ENCODE measurements at places on chromosomes 4 and X. TPM values are rescaled to one million over a fixed set of nuclear protein-coding genes. Genes with fewer than 3 reads are reported as not detected.

DNA sequence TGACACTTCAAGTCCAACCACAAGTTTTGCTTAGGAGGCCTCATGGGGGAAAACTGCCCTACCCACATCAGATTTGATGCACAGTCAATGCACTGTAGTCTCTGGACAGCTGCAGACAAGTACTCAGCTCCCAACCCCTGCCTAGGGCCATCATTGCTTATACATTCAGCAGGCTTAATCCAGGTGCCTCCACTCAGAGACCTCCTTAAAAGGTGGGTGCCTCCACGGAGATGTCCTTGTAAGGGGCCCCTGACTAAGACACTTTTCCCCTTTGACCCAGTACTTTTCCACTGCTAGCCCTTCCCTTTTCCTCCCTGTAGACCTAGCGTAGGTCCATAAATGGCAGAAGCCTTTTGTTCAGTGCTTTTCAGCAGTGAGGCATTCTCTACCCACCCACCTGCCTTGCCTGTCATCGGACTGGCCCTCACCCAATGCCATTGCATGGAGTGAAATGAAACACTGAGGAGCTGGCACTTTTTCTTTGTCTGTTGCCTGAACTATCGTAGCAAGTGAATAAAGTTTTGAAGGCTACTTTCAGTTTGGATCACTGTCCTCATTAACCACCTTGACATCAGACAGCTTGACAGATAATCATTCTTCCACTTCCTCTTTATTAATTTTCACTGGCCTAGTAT lies 23.8 kb upstream of the PLK4 start:
- no peak for DNase-seq

DNA sequence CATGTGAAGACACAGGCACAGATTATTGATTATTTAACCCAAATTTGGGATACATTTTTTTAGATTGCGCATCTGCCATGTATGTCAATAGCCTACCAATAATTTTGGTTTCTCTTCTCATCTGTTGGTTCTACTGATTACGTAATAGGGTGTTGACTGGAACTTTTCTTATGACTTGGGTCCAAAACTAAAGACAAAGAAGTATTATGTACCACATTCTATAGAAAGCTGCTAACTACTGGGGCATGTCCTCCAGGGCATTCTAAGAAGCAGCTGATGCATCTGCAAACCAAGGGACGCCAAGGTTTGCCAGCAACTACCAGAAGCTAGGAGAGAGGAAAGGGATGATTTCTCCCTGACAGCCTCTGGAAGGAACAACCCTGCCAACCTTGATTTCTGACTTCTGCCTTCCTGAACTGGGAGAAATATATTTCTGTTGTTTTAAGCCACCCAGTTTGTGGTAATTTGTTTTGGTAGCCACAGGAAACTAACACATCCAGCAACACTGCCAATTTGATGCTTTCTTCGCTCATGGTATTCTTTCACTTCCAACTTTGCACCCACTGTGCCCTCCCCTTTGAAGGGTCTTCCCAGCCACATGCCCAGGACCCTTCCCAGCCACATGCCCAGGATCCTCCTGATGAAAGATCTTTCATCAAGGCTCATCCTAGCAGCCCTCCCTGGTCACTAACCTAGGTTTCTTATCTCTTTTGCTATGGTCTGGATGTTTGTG lies 15.9 kb upstream of the TLR1 start:
- no peak for DNase-seq

- DNase-seq, result peak; percentile 99
Observed at GRCh38 chr4:184787766-184788503, 37.8 kb downstream of the ACSL1 start.

DNA sequence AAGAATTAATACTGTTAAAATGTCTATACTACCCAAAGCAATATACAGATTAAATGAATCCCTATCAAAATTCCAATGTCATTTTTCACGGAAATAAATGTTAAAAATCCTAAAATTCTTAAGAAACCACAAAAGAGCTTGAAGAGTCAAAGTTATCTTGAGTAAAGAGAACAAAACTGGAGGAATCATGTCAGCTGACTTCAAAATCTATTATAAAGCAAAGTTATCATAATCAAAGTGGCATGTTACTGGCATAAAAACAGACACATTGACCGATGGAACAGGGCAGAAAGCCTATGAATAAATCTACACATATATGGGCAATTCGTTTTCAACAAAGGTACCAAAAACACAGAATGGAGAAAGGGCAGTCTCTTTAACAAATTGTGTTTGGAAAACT lies 579.0 kb downstream of the INPP4B start:
- no peak for DNase-seq

GRCh38 chr4:6355052-6355451 lies 85.4 kb downstream of the WFS1 start:
- no peak for DNase-seq

DNA sequence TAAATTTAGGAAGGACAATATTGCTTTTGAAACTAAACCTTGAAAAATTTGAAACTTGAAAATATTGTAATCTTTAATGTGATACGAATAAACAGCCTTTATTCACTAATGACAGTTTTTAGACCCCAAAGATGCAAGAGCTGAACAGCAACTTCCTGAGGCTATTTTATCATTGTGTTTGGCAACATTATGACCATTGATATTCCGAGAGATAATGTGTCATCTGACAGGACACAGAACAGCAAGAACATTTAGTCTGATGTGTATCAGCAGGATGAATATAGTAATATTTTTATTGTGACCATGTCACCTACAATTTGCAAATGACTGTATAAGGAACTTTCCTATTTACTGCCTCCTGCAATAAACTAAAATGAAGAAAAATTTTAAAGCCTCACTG lies 316.0 kb downstream of the ADAM29 start:
- no peak for DNase-seq

ZNF732 gene
- total RNA-seq, result 2.4 TPM

DNA sequence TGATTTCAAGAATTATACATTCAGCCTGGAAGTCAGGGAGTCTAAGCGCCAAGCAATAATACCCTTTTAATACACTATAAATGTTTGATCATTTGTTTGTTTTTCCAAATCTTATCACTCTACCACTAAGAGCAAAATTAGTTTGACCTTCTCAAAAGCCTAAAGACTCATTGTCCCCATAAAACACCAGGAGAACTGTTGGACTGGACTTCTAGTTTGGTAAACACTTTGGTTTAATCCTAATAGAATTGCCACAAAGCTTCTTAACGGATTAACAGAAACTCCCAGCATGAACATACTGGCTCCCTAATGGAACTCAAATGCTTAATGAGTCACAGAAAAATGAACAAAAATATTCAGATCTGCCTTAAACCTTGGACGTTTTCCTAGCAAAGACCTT lies 34.9 kb downstream of the SYTL5 start:
- no peak for DNase-seq

XKRX gene
- not detected for total RNA-seq

DNA sequence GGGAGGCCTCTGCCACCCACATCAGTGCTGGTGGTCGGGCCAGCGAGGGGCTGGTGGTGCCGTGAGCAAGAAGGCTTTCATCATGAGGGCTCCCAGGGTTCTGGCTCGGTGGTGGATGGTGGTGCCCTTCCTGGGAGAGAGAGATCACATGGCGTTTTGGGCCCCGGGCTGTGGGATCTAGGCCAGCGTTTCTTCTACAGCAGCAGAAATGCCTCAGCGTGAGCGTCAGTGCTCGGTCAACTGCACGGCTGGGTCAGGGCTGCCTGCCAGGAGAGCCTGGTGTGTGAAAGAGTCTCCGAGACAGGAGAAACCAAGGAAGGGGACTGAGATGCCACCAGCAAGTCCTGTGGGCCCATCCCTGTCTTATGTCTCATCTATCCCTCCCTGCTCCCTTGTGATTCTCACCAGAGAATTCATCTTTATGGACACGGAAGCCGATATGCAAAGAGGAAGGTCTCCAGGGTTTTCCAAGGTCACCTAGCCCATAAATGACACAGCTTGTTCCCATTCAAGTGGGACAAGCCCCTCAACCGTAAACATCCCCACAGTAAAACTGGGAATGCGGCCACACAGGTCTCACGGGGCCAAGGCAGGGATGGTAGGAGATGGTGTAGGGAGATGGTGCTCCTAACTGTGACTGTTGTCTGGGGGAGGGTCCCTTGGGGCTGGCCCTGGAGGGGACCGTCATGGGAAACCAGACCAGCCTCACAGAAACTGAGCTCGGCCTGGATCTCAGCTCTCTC lies 99.2 kb downstream of the SORCS2 start:
- peak; percentile 53 for DNase-seq

GRCh38 chr4:102994803-102995202 lies 24.7 kb downstream of the SLC9B1 start:
- no peak for DNase-seq

EMCN gene
- total RNA-seq, result not detected

BEX5 gene
- total RNA-seq, result 1.0 TPM

SCML2 gene
- total RNA-seq, result 2.0 TPM

DNA sequence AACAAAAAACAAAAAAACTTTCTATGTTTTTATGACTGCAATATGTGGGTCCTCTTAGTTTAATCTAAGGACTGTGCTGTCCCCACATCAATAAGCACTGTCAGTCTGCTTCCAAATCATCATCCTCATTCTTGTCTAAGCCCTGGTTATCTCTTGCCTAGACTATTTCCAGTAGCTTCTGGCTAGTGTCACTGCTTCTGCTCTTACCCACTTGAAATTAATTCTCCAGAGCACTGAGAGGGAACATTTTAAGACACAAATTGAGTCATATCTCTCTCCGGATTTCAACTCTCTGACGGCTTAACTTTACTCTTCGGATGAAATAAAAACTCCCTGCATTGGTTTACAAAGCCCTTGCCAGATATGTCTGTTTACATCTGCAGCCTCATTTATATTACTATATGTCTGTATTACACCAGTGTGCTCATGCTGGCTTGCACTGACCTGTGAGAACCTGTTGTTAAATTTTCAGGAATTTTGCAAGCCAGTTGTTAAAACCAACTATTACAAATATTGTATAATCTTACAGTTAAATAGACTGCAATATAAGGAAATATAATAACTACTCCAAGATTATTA lies 345.9 kb downstream of the ADGRL3 start:
- DNase-seq, result no peak

- no peak for DNase-seq
Observed at GRCh38 chrX:108298165-108298602, 140.0 kb downstream of the COL4A6 start.

GRCh38 chr4:37139987-37140386 lies 104.6 kb upstream of the NWD2 start:
- no peak for DNase-seq

- no peak for DNase-seq
Observed at GRCh38 chrX:63934160-63934559, 149.1 kb upstream of the ARHGEF9 start.

DNA sequence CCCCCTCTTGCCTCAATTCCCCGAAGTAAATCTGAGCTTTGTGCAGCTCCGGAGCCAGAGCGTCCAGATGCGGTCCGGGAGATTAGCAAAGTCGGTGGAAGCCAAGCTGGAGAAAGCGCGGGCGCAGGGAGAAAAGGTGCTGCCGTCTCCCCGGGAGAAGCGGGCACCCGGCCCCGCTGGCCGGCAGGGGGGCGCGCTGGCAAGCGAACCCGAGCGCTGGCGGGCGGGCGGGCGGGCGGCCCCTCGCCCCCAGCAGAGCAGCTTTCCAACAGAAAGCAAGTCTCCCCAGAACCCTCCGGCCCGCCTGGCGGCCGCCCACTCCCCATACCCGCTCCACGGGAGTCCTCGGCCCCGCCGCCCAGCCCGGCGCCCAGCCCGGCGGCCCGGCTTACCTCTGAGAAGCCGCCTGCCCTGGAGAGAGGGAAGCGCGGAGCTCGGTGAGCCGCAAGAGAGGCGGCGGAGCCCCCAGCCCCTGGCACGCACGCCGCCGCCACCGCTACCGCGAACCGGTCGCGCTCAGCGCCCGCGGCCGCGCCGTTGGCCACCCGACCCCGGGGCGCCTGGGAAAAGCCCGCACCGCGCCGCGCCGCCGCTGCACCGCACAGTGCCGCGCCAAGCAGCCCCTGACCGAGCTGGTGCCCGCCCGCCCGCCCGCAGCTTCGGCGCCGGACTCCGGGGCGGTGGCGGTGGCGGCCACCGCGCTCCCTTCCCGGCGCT lies 529 bp upstream of the CITED1 start:
- no peak for DNase-seq

ATP8A1 gene
- 4.3 TPM for total RNA-seq

FMR1NB gene
- not detected for total RNA-seq

GRCh38 chr4:186227221-186227620 lies at the start of gene KLKB1:
TSS of gene KLKB1 (plus strand) at chr4:186227507. CDS start at chr4:186228196, 689 bp downstream.
- no peak for DNase-seq

CFAP47 gene
- not detected for total RNA-seq

GRCh38 chr4:18103876-18104605 lies 82.5 kb upstream of the LCORL start:
- no peak for DNase-seq

UCP1 gene
- total RNA-seq, result not detected

DNA sequence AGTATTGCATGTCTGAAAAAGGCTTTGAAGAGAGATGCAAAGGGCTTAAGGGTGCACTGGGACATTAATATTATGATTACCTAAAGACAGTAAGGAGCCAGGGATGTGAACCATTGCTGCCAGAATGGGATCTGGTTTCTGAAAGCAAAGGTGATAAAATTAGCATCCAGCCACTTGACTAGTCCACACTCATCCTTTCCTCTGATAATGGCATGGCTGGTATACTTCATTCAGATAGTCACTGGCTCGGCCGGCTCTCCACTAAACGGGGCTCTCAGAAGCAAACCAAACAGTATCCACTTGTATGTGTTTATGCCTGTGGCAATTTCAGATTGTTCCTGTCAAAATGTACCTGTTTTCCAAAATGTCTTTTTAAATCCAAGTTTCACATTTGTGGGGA lies 46.4 kb downstream of the MAMLD1 start:
- no peak for DNase-seq

DNA sequence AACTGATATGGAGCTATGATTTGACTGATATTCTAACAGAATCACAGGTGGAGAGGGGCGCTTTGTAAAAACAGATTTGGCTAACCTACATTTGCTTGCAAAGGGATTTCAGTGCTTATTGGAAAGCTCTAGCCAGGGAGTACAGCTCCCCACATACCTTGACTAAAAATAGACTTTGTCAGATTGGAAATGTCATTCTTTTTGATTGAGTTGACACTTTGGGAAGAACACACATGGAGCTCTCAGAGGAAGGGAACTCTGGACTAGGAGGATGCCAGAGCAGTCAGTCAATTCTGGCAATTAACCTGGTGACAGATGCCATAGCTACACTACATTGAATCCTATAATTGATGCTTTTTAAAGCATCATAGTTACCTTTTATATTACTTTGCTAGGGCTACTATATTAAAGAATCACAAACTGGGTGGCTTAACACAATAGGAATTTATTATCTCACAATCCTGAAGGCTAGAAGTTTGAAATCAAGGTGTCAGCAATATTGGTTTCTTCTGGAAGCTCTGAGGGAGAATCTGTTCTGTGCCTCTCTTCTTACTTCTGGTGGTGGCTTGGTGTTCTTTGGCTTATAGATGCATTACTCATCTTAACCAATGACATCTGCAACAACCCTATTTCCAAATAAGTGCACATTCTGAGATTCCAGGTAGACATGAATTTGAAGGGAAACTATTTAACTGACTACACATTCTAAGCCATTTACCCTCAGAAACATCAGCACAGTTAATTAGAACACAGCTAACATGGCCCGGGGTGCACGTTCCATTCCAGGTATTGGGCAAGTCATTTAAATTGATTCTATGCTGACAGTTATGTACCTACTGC lies 8.4 kb upstream of the HERC3 start:
- no peak for DNase-seq

CPXCR1 gene
- not detected for total RNA-seq

GRCh38 chr4:40953283-40954087 lies 203.7 kb downstream of the NSUN7 start:
- no peak for DNase-seq
